ENCODE measurements at places on chromosomes 3 and 15. TPM values are rescaled to one million over a fixed set of nuclear protein-coding genes. Genes with fewer than 3 reads are reported as not detected.

- H3K4me3 ChIP-seq, result no peak overlapping the region
- no peaks in the 10 kb centered on the region for H3K4me1 ChIP-seq
- H3K36me3 ChIP-seq, result no peaks in the 10 kb centered on the region
- no peak for DNase-seq
Observed at GRCh38 chr3:102444101-102444500, 9.3 kb downstream of the ZPLD1 start.

DNA sequence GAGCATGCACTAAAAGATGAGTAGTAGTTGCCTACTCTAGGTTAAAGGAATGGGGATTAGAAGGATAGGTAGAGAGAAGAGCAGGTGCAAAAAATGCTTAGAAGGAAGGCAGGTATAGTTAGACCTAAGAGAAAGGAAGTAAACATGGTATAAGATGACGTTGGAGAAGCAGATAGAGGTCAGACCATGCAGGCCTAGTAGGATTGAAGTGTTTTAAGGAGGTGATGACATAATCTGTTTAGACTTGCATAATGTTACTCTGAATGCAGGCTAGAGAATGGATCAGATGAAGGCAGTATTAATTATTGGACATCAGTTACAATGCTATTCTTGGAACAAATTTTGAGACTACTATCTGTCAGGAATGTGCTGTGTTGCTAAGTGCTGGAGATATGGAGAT is 11.1 kb upstream of the ECT2 start:
- no peaks in the 10 kb centered on the region for H3K4me1 ChIP-seq
- no peak overlapping the region for H3K27ac ChIP-seq
- no peaks in the 10 kb centered on the region for H3K36me3 ChIP-seq
- H3K4me3 ChIP-seq, result no peak overlapping the region

The ZNF609 gene
- total RNA-seq, result 73.8 TPM

DNA sequence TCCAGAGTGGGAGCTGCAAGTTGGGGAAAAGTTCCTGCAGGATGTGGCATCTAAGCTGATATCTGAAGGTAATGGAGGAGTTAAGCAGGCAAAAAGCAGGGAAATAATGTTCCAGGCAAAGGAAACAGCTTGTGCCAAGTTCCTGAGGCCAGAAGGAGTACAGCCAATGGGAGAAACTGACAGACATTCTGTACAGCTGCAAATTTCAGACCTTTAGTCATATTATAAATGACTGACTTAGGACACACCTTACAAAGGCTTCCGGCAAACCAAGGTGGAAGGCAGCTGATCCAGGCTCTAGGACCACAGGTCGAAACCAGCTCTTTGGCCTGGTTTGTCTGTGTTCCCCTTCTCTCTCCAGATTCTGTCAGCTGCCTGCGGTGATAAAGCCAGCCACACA is 9.3 kb downstream of the WWTR1 start:
- no peak for DNase-seq
- no peak overlapping the region for H3K27ac ChIP-seq
- no peaks in the 10 kb centered on the region for H3K4me1 ChIP-seq
- no peak overlapping the region for H3K4me3 ChIP-seq

GRCh38 chr3:31469385-31469784 is 63.3 kb upstream of the STT3B start:
- no peak for DNase-seq
- H3K27me3 ChIP-seq, result no peaks in the 10 kb centered on the region
- peaks cover 7% of the 10 kb centered on the region for H3K36me3 ChIP-seq
- H3K4me1 ChIP-seq, result peaks cover 28% of the 10 kb centered on the region

The CERS3 gene
- total RNA-seq, result 0.54 TPM

DNA sequence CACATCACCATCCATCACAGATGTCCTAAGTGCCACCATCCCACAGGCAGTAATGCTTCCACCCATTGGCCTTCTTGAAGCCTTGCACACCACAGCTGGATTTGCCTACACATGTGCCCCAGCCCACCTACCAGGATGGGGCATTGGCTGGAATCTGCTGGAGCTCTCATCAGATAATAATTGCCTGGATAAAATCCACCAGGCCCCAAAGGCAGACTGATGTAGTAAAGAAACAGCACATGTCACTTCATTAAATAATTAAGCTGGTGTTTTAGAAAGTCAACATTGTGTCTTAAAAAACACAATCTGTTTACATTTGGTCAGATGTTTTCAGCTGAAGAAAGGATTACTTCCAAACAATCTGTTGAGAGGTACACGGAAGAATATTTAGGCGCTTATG is 229.5 kb downstream of the ATP8B4 start:
- no peak overlapping the region for H3K27ac ChIP-seq
- no peak overlapping the region for H3K4me3 ChIP-seq

DNA sequence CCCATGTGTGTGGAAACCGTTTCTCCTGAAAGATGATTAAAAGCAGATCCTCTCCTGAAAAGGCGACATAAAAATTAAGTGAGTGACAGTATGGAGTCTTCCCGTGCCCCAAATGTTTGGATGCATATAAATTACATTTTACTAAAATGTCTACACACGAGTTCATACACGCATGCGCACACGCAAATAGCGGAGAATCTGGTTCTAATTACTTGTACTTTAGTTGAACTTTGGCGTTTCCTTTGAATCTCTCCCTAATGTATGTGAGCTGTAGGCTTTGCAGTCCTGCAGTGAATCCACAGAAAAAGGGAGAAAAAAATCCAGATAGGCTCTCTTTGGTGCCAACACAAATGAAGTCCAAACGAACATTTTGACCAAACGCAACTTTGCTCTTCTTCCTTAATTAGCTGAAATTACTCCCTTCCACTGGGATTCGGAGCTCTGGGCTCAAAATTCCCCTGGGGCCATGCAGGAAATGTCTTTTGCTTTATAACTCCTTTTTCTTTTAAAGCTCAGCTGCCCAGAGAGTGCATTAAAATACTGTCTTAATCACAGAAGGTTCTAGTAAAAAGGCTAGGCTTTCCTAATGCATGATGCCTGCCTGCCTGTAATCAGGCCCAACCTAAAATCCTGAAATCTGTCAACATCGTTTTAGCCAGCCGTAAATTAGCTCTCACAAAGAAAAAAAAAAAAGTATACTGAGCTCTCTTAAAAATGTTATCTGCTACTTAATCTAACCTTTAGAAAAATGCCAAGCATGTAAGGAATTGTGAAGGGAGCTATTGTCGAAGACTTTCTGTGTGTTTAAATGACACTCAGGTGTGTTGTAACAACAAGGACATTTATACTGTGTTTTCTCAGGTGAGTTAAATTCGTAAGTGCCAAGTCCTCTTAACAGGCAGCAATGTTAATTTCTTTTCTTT is 26.2 kb downstream of the RARB start:
- H3K36me3 ChIP-seq, result no peaks in the 10 kb centered on the region
- H3K4me3 ChIP-seq, result no peak overlapping the region
- no peak overlapping the region for H3K27ac ChIP-seq
- no peaks in the 10 kb centered on the region for H3K4me1 ChIP-seq

- H3K27me3 ChIP-seq, result no peaks in the 10 kb centered on the region
- no peak overlapping the region for H3K27ac ChIP-seq
- no peak overlapping the region for H3K4me3 ChIP-seq
- H3K36me3 ChIP-seq, result peaks cover 7% of the 10 kb centered on the region
- DNase-seq, result no peak
Observed at GRCh38 chr3:157116017-157116416, 43.9 kb downstream of the CCNL1 start.

The ANKRD63 gene
- total RNA-seq, result not detected

The ECT2 gene
- total RNA-seq, result 39.6 TPM

The IL12A gene
- total RNA-seq, result 0.34 TPM

The APEH gene
- 113 TPM for total RNA-seq

The SAMD7 gene
- total RNA-seq, result not detected

DNA sequence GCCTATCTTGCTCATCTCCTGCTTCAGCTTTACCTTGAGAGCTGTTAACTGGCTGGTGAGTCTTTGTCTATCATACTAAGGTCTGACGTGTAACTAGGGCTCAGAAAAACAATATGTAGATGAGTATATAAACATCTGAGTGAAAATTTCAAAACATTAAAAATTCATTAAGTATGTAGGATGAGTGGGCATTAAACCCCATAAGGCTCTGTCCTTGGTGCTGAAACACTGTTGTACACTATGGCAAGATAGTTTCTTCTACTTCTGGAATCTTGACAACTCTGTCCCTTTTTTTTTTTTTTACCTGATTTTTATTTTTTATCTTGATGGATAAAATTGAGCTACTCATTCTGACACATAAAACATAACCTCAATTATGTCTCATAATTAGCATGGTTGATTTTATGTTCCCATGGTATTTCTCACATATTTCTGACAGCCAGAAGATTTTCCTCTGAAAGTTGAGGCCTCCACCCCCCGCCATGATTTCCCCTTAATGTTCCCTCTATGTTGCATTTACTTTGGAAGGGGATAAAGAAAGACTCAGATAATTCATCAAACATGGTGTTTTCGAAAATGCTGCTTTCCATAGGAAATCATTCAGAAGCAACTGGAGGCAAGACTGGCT is 54.3 kb downstream of the DGKG start:
- no peak overlapping the region for H3K27ac ChIP-seq
- H3K27me3 ChIP-seq, result peaks cover 3% of the 10 kb centered on the region
- H3K36me3 ChIP-seq, result no peaks in the 10 kb centered on the region
- DNase-seq, result no peak
- no peaks in the 10 kb centered on the region for H3K4me1 ChIP-seq
- H3K4me3 ChIP-seq, result no peak overlapping the region

- H3K4me3 ChIP-seq, result no peak overlapping the region
- no peaks in the 10 kb centered on the region for H3K27me3 ChIP-seq
- DNase-seq, result no peak
- no peak overlapping the region for H3K27ac ChIP-seq
- H3K4me1 ChIP-seq, result no peaks in the 10 kb centered on the region
Observed at GRCh38 chr3:89649431-89649830, 542.0 kb downstream of the EPHA3 start.

The CYP1A2 gene
- total RNA-seq, result not detected

The CADPS gene
- total RNA-seq, result not detected

The SLC9C1 gene
- total RNA-seq, result not detected

GRCh38 chr3:78846718-78847117 is 921.1 kb downstream of the ROBO1 start:
- no peak overlapping the region for H3K4me3 ChIP-seq
- DNase-seq, result no peak
- H3K36me3 ChIP-seq, result no peaks in the 10 kb centered on the region
- H3K4me1 ChIP-seq, result no peaks in the 10 kb centered on the region

DNA sequence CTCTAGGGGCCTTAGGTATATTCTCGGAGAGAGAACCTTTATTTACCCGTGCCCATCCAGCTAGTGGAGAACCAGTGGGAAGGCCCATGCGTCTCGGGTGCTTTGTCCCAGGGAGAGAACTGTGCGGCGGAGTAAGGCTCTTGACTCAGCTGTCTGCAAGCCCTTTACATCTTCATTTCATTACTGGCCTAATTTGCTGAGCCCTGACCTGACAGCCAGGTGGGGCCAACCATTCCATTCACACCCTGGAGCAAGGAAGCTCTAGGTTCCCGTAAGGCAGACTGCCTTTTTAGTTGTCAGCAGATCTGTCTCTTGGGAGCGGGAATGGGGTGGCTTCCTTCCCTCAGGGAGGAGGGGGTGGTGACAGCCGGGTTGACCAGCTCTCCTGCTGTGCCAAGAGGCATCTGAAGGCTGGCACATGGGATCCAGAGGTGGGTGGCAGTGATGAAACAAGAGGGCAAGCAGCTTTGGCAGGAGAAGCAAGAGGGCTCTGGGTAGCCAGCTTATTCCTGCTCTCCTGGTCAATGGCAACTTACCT is 36.4 kb downstream of the SV2B start:
- H3K4me1 ChIP-seq, result no peaks in the 10 kb centered on the region
- peaks cover 9% of the 10 kb centered on the region for H3K27me3 ChIP-seq
- H3K27ac ChIP-seq, result no peak overlapping the region
- no peaks in the 10 kb centered on the region for H3K36me3 ChIP-seq
- DNase-seq, result no peak
- H3K4me3 ChIP-seq, result no peak overlapping the region

The FSD2 gene
- not detected for total RNA-seq

The HHATL gene
- not detected for total RNA-seq

The GNAT1 gene
- total RNA-seq, result not detected

The MCF2L2 gene
- 4.1 TPM for total RNA-seq

DNA sequence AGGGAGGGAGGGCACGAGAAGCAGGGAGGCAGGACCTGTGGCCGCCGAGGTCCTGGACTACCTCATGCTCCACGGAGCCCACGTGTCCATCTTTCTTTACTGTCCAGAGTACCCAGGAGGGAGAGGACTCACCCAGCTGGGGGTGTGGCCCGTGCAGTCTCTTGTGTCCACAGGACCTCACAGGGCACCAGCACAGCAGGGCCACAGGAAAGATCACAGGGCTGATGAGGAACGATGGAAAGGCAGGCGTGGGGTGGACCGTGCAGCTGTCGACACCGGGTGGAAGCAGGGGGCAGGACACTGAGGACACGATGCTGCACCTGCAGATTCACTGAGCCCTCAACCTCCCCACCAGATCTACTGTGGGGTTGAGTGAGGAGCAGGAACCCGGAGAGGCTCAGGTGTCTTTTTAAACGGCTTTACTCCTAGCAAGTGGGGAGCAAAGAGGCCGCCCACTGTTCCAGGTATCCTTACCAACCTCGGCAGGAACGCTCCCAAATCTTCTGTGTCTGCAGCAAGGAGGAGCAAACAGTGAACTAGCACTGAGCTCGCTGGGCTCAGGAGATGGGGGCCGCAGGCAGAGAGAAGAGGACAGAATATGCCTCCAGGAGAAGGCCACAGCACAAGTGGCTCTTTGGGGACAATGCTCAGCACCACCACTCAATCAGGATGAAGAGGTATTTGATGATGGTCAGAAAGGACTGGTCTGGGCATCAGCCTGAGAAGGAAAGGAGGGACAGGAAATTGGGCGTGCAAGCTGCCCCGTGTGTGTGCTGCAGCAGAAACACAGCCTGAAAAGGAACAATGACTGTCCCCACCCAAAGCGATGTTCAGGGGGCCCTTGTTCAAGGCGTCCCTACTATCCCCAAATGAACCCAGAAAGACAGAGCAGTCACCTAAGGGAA is 198.8 kb downstream of the XXYLT1 start:
- DNase-seq, result no peak
- H3K27me3 ChIP-seq, result no peaks in the 10 kb centered on the region
- no peaks in the 10 kb centered on the region for H3K36me3 ChIP-seq
- no peak overlapping the region for H3K4me3 ChIP-seq
- no peaks in the 10 kb centered on the region for H3K4me1 ChIP-seq

GRCh38 chr3:9301091-9301490 is 51.6 kb upstream of the SRGAP3 start:
- H3K27me3 ChIP-seq, result peaks cover 3% of the 10 kb centered on the region
- H3K27ac ChIP-seq, result no peak overlapping the region
- H3K36me3 ChIP-seq, result no peaks in the 10 kb centered on the region
- no peak for DNase-seq
- H3K4me1 ChIP-seq, result peaks cover 5% of the 10 kb centered on the region
- no peak overlapping the region for H3K4me3 ChIP-seq

The ADAMTSL3 gene
- total RNA-seq, result not detected

The CHST2 gene
- total RNA-seq, result 11.3 TPM

The GPR171 gene
- total RNA-seq, result 191 TPM

The C3orf20 gene
- 0.26 TPM for total RNA-seq

DNA sequence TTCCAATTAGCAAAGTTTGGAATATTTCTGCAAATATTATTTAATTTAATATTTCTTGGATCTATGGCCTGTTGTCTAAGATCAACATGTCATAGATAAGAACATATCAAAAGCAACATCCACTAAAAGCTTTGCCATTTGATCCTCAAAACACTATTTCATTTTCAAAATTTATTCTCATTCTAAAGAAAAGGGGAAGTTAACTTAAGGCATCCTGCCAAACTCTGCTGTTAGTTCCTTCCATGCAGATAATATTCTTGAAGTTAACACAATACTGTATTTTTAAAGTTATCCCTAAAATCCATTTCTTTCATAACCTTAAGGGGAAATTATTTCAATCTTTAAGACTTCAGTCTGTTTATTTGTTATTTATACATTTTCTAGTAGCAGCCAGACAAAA is 28.2 kb upstream of the GBE1 start:
- DNase-seq, result no peak
- no peaks in the 10 kb centered on the region for H3K36me3 ChIP-seq
- no peak overlapping the region for H3K27ac ChIP-seq

Measured in activated T-helper 1 cell treated with anti-CD3 and anti-CD28 coated beads, Interleukin-12 subunit alpha, Interleukin-12 subunit beta, Interleukin-2, Interleukin-4 antibody, amounts not matched to agents 30 ng/mL and 10 ng/mL and 1 ng/mL, durations not matched to agents 14 hours and 24 hours and 36 hours (primary cell).